ENCODE measurements at places on chromosomes 4 and X.

DNA sequence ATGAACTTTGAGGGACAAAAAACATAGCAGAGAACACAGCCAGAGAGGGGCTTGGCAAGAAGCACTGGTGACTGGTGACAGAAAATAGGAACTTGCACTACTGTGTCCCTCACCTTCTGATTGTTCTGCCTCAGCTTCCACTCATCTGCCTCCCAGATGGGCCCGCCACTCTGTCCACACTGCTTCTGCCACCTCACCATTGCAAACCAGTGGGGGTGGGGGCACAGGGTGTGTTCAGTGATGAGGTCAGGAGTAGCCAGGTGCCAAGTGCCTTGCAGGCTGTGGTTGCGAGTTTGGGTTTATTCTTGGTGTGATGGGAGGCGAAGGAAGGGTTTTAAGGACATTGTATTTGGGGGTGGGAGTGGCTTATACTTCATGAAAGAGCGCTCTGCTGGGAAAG, 9.1 kb upstream of the UBA1 start:
- DNase-seq: no peak

- DNase-seq: no peak
Observed at GRCh38 chr4:1004557-1005485, 6.6 kb upstream of the FGFRL1 start.

DNA sequence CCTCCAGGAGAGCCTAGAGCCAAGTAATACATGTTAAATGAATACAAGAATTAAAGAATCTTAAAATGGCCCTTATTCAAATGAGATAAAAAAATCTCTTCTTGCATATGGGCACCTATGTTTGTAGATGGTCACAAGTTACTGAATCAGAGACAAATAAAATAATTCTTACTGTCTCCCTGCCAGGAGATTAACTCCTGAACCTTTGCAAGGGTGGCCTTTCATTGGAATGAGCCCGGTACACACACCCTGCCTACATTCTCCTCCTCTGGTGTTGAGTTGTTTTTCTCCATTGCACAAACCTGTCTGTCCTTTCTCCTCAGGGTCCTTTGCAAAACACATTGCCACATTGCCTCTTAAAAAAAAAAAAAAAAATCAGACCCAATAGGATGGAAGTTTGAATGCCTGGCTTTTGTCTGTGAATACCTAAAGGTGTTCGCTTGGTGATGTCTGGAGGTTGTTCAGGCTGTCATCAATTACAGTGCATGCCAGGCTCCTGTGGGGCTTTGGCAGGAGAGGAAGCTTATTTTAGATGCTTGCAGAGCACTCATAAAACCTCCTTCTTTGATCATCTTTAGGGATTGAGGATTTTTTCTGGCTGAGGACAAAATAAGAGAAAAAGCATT, 8.3 kb upstream of the TMEM154 start:
- DNase-seq: no peak

- no peak for DNase-seq
Observed at GRCh38 chrX:2614911-2615310, 76.2 kb upstream of the CD99 start.

DNA sequence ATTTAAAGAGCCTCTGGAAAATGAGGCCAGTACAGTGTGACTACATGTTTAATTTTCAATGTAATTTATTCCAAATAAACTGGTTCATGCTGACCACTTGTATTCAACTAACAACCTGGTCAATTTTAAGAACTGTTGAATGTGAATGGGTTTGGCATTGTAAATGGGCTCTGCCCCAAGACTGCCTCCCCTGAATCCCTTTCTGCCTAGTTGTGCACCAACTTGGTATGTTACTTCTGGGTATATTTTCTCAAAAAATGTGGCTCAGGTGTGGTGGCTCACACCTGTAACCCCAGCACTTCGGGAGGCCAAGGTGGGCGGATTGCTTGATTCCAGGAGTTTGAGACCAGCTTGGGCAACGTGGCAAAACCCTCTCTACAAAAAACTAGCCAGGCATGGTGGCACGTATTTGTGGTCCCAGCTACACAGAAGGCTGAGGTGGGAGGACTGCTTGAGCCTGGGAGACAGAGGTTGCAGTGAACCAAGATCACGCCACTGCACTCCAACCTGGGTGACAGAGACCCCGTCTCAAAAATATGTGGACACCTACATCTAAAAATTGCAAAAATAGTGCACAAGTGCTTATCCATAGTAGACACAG, 7.2 kb downstream of the RPL9 start:
- no peak for DNase-seq

DNA sequence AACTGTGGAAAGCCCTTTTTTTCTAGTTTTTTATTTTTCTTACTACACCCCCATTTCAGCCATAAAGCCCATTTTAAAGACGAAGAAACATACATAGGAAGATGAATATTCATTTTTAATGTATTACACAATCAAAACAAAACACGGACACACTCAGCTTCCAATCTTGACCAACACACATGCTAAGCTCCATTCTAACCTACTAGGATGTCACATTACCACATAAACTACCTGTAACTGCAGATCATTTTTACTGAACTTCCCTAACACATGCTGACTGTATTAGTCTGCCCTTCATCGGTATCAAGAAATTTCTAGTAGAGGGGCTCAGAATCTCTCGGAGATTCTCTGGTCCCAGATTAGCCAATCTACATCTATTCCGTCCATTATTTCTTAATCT, 1.8 kb downstream of the CCNI start:
- no peak for DNase-seq

GRCh38 chr4:26334366-26334765, 13.6 kb downstream of the RBPJ start:
- DNase-seq: no peak

- no peak for DNase-seq
Observed at GRCh38 chr4:23058165-23058776, 365.5 kb downstream of the GBA3 start.

- DNase-seq: peak; percentile 77
Observed at GRCh38 chr4:41360921-41361793, 104.4 kb downstream of the UCHL1 start.

DNA sequence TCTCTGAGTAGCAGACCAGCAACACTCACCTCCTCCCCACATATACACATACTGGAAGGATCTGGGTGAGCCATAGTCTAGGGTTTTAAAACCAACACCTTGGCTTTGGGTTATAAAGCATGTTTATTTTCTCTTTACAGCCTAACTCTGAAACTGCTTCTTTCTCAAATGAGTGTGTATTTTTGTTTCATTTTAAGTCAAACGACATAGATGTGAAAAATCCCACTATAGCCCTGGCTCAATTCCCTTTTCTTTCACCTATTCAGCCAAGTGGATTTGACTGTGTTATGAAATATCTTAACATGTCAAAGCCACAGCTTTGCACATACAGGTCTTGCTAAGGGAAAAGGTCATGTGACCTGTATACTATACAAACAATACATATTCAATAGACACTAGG, 13.8 kb downstream of the NEXMIF start:
- no peak for DNase-seq

GRCh38 chrX:97238632-97239031, 354.9 kb downstream of the RPA4 start:
- no peak for DNase-seq

DNA sequence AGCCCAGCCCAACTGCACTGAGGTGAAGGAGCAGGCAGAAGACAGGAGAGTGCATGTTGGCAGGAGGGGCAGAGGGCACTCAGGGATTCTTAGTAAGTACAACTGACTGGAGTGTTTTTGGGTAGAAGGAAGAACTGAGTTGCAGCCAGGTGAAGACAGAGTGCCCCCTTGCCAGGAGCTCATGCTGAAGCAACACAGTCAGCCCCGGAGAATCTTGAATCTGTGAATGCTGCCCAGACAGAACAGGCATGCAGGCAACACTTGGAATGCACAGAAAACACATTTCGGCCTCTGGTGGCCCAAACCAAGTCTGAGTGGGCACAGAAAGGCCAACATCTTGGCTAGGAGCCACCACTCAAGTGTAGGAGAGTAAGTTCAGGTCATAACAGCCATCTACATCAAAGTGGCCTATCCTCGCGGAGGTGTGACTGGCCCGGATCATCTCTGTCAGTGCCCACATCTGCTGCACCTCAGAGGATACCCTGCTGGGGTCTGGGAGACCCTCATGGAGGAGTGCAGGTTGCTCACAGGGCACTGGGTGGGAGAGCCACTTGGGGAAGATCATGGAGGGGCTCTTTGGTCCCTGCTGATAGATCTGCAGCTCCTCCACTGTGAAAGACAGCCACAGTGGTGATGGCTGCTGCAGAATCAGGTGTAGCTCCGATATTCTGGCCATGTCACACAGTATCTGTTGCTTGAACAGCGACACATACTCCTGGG, 40.4 kb downstream of the USP11 start:
- no peak for DNase-seq

DNA sequence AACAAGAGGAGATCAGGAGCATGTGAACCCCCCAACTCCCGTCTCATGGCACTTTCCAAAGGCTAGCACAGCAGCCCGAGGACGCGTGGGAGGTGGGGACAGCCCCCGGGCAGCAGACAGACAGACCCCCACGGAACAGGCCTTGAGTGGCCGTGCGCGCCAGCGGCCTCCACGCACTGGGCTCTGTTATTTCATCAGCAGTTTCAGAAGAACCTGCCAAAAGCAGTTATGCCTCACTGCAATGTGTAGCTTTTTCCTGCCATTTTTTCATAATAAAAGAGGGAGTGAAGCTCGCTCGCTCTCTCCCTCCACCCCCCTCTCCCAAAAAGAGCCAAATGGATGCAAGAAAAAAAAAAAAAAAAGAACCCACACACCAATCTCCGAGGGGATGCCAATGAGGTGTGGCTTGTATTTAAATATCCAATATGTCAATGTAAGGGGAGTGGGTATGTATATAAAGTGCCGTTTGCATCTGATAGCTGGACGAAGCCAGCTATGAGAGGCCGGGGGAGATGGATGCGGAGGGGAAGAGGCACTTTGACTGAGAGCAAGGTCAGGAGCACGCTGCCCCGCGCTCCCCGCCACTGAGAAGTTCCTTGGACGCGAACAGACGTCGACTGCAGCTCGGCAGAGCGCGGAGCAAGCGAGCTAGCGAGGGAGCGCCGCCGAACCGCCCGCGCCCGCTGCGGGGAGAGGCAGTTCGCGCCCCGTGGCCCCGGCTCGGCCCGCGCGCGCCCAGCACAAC, at the start of gene FGF16:
Gene FGF16, plus strand, starts transcription at position 482 of the 745 bp plus-strand sequence. CDS start 286 bp downstream, outside the sequence.
- DNase-seq: no peak

DNA sequence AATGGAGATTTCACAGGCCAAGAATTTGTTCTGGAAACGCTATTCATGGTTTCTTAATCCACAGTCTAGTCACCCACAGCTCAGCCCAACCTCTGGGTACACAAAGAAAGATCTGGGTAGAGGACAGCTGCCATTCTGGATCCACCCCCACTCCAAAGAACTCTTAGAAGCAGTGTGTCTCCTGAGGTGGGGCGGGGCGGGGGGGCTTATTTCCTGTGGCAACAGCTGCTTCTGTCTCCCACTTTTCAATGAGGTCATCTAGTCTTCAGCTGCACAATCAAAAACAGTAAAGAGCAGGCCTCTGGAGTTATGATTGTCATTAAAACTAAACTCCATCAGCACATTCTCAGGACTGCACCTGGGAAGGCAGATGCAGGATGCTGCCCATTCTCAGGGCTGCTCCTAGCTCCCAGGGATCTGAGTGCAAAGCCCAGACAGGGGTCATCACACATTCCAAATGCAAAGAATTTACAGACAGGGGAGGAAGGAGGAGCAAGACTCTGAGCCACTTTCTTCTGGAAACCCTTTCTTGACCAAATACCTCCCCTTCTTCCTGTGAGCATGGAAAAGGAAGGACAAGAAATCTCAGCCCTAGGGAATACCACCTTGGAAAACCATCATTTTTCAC, 207.3 kb downstream of the HS6ST2 start:
- no peak for DNase-seq

DNA sequence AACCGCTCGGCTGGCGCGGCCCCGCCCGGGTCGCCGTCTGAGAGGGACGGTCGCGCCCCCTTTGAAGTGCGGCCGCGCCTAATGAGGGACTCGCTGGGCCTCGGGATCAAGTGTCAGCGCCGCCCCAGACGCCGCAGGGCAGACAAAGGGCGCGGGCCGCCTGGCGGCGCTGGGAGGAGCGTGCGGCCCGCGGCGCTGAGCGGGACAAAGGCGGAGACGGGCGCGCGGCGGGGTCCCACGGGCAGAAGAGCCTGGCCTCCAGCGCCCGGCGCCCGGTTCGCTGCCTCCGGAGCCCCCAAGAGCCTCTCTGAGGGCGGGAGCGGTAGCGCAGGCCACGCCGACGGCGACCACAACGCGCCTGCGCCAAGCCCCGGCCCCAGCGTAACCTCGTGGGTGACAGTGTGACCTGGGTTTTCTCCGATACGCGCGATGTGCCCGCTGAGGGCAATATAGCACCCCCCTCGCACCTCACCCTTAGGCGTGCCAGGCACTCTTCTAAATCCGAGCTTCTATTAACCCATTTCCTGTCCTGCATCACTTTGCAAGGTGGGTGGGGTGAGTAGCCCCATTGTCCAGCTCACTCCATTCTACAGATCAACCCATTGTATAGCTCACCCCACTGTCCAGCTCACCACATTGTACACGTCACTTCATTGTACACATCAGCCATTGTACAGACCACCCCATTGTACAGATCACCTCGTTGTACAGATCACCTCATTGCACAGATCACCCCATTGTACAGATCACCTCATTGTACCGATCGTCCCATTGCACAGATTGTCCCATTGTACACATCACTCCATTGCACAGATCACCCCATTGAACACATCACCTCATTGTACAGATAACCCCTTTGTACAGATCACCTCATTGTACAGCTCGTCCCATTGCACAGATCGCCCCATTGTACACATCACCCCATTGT, 33.7 kb upstream of the STX18 start:
- DNase-seq: no peak

- no peak for DNase-seq
Observed at GRCh38 chr4:77349364-77349763, 192.4 kb downstream of the CCNG2 start.

- DNase-seq: no peak
Observed at GRCh38 chr4:64014647-64015046, 394.6 kb downstream of the TECRL start.

DNA sequence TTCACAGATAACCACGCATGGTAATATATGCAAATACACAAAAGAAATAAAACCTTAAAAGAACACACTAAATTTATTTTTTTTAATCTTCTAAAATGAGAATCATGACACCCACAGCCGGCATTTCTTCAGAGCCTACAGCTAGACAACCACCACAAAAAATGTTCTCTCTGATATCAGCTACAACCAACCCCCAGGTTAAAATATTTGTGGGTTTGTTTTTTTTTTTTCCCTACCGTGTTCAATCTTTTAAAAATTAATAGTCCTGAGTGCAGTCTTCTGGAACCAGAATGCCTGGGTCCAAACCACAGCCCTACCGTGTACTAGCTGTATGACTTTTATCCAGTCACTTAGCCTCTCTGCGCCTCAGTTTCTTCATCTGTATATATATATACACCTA, 36.0 kb downstream of the MAML3 start:
- DNase-seq: no peak

DNA sequence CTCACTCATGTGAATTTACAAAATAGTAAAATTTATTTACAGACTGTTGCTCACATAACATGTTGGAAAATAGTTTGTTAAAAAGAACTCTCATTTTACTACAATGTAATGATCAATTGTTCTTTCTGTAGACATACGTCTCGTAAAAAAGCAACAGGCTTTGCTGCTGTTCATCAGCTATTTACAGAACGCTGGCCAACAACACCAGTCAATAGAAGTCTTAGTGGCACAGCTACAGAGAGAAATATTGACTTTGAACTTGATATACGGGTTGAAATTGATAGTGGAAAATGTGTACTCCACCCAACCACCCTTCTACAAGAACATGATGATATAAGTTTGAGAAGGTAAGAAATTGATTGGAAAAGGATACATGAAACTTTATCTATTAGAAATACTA, 47.6 kb upstream of the ADAD1 start:
- no peak for DNase-seq
